ENCODE measurements at places on chromosomes 6 and 20.

DNA sequence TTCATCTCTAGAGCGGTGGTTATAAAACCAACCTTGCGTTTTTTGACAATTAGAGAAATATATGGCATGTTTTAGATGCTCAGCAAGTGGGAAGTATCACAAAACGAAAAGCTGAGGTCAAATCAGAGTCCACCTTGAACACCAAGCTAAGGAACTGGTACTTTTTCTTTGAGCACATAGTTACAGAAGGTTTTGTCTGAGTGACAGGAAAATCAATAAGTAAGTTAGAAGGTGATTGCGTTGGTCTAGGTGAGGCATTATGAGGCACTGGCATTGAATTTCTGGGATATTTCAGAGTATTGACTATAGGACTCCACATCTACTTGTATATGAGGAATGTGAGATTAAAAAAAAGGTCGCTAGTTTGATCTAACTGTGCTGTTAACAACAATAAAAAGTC lies 597 bp upstream of the HINT3 start:
- DNase-seq: no peak

- DNase-seq: no peak
Observed at GRCh38 chr6:163759542-163759941, 345.0 kb downstream of the QKI start.

- DNase-seq: no peak
Observed at GRCh38 chr6:134835993-134836392, 113.9 kb downstream of the ALDH8A1 start.

DNA sequence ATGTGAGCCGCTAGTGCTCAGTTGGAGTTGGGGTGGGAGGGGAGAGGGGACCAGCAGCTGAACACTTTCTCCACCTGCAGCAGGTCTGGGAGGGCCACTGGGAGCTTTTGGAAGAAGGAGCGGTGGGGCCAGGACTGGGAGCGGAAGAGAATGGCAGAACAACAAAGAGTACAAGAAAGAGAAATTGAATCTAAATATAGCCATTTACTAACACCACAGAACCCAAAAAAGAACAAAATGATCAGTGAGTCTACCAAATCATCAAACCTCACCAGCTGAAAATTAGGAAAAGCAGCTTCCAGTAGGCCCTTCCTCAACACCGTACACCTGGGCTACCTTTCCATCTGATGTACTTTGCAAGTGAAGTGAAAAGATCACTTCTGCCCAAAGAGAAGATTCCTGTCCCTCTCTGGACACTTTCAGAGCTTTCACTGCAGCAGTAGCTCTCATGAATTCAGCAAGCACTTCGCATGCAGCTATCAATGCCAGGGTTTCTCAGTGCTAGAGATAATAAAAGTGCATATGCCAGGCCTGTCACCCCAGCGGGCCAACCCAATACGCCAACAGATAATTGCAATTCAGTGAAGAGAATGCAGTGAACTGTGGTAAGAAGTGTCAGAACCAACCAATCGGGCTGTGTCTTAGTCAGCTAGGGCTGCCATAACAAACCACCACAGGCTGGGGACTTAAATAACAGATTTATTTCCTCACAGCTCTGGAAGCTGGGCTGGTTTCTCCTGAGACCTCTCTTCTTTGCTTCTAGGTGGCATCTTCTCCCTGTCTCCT lies 597 bp downstream of the LY86 start:
- no peak for DNase-seq

- no peak for DNase-seq
Observed at GRCh38 chr6:17666646-17667045, 40.1 kb downstream of the NUP153 start.

- DNase-seq: no peak
Observed at GRCh38 chr6:28814032-28814976, 109.5 kb downstream of the TRIM27 start.

GRCh38 chr6:142787422-142787821 lies 157.6 kb downstream of the HIVEP2 start:
- no peak for DNase-seq
